Hair follicle dermal papilla cell (primary cell): ENCODE measurements at places on chromosomes 2 and 18. TPM values are rescaled to one million over a fixed set of nuclear protein-coding genes. Genes with fewer than 3 reads are reported as not detected.

Gene CAVIN2
- total RNA-seq, result 1.9 TPM in 2 replicates

Gene RAB6C
- not detected in 2 replicates for total RNA-seq

Gene LOXHD1
- total RNA-seq, result not detected in 2 replicates

Gene ASXL3
- total RNA-seq, result 1.3 and 1.6 TPM in 2 replicates

Gene NUP35
- 8.1 and 10.8 TPM in 2 replicates for total RNA-seq

Gene SCYGR4
- total RNA-seq, result not detected in 2 replicates

Gene SLC9A4
- under 0.01 TPM in 1 of 2 replicates, not detected in the other for total RNA-seq

Gene NAT8
- total RNA-seq, result not detected in 2 replicates

Gene SCN9A
- total RNA-seq, result 1.3 and 2.6 TPM in 2 replicates

Gene FAM110C
- under 0.01 TPM in 1 of 2 replicates, not detected in the other for total RNA-seq

Gene AOX1
- 49.7 and 81.1 TPM in 2 replicates for total RNA-seq

Gene RALBP1
- total RNA-seq, result 112 and 113 TPM in 2 replicates

Gene MAPRE2
- total RNA-seq, result 18.0 and 20.8 TPM in 2 replicates

Gene SNORC
- total RNA-seq, result 1.3 and 1.5 TPM in 2 replicates
